ENCODE measurements at places on chromosomes 13 and 19.

GRCh38 chr13:108527844-108528243 is 101.6 kb upstream of the MYO16 start:
- no peak for DNase-seq

DNA sequence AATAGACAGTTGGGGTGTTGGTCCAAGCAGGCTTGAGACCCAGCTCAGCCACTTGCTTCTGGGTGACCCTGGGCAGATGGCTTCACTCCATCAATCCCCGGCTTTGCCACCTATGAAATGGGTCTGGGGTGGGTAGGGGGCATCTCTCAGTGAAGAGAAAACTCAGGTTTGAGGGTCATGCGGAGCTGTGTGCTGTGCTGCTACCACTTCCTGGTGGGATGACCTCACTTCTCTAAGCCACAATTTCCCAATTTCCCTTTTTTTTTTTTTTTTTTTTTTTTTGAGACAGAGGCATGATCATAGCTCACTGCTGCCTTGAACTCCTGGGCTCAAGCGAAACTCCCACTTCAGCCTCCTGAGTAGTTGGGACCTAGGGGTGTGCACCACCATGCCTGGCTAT is 4.6 kb upstream of the PLAUR start:
- no peak for DNase-seq

DNA sequence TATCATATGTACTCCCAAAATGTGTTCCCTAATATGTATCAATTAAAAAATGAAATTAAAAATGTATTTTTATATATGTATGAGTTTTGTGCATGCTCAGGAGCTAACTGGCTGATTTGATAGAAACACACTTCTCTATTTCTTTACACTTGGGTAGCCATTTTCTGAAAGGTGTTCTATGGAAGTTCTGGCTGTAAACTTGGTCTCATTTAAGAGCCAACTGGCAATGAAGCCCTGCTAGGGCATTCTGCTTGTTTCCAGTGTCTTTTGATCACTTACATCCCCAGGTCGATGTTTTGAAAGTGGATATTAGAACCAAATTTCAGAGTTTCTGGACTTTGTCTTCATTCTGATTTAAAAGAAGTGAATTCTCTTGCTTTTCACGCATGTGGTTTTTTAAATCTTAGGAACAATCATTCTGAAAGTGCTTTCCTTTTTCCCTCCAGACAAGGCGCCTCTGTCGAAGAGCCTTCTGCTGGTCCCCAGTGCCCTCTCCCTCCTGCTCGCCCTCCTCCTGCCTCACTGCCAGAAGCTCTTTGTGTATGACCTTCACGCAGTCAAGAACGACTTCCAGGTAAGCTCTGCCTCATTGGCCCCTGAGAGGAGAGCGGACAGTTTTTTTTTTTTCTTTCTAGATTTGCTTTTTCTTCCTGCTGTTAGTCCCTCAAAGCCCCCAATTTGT is 20.1 kb downstream of the GPR18 start:
- DNase-seq: no peak

DNA sequence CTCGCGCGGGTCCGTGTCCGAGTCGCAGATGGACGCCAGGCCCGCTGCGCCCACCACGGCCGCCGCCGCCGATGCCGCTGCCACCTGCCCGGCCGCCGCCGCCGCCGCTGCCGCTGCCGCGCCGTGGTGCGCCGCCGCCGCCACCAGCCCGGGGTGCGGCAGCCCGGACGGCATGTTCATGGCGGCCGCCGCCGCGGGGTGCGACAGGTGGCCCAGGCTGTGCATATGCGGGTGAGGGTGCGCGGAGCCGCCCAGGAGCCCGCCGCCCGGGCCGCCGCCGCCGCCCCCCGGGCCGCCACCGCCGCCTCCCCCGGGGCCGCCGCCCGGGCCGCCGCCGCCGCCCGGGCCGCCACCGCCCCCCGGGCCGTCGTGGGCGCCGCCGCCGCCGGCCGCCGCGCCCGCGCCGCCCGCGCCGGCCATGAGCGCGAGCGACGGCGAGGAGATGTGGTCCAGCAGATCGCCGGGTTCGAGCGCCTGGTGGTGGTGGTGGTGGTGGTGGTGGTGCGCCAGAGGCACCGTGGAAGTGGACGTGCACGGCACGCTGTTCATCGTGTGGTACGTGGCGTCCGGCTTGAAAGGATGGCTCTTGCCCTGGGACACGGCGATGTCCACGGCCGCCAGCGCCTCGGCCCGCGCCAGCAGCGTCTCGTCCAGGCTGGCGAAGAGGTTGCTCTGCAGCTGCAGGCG is 1.3 kb downstream of the POU4F1 start:
- no peak for DNase-seq

DNA sequence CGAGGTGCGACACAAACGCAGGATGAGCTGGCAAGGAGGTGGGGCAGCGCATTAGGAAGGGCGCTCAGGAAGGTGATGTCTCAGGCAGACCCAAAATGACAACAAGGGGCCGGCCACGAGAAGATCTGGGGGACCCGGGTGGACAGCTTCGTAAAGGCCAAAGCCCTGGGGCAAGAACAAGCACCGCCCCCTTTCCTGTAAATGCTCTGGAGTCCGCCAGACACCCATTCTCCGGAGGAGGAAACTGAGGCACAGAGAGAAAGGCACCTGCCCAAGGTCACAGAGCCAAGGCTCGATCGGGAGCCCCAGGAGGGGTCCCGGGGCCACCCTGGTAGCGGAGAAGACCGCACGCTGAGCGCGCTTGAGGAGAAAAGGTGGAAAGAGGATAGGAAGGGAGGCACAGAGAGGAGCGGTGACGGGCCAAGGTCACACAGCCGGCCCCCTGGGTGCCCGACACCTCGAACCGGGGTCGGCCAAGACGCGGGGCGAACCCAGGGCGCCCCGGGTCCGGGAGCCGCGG is 571 bp downstream of the SAFB2 start:
- no peak for DNase-seq

DNA sequence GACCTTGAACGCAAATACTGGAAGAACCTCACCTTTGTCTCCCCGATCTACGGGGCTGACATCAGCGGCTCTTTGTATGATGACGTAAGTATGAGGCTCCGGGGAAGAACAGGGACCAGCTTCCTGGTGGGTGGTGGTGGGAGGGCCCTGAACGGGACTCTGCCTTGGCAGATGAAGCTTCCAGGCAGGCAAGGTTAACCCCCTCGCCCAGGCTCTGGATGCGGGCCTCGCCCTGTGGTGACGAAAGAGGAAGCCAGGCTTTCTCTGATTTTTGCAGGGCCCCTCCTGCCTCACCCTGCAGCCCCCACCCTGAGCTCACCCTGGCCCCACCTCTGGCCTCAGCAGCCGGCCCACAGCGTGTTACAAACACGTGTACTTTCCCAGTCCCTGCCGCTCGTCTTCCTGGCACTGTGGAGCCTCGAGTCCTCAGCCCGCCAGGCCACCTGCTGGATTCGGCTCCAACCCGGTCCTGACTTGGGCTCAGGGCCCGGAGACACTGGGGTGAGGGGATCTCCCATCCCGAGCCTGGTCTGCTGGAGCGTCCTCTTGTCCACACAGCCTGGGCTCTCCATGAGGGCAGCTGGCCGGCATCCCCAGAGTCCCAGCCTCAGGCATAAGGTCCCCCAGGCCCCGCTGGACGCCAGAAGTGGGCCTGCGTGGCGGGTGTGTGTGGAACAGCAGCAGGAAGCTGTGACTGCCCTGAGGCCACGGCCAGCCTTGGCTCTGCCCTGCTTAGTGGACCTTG is 72.4 kb downstream of the KDM4B start:
- DNase-seq: no peak

DNA sequence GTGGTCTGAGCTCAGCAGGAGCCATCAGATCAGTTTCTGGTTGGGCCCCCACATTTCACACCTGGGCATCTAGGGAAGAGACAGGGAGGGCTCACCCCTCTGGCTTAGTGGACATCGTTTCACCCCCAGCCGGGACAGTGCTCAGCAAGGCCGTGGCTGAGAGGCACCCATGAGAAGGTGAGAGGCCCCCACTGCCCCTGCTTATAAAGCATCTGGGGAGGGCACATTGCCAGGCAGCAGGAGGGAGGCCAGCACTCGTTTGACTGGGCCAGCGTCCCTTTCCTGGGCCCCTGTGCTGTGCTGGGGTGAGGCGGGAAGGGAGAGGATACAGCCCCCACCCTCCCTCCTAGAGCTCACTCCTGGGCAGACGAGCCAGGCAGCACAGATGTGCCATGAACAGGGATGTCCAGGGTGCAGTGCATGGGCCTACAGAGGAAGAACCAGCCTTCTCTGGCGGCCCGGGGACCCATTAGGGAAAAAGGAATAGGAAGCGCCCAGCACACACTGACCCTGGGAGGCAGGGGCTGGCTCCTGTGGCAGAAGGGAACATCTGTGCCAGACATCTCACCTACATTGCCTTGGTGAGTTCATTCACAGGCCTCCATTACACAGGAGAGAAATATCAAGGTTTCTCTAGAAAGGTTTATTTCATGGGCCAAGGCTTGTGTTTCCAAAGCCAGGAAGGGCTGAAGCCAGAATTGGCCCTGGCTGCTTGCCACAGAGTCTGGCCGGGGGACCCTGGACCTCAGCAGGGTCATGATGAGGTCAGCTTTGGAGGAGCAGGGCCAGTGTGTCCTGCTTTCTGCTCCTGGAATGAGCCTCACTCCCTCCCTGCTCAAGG is 7.7 kb downstream of the AP1M1 start:
- no peak for DNase-seq

DNA sequence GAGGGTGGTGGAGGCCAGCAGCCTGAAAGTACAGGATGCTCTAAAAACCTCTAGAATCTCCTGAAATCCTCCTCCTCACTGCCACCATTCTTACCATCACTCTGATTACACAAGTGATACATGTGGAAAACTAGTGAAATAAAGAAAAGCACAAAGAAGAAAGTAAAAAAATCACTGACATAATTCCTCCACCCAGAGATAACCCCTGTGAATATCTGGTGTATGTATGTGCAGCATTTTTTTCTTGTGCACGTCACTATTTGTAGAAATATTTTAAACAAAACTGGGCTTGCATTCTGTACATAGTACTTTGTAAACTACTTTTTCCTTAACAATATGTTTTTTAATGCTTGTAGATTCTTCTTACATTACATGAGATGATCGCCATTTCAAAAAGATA is 73.2 kb downstream of the CDADC1 start:
- DNase-seq: no peak

DNA sequence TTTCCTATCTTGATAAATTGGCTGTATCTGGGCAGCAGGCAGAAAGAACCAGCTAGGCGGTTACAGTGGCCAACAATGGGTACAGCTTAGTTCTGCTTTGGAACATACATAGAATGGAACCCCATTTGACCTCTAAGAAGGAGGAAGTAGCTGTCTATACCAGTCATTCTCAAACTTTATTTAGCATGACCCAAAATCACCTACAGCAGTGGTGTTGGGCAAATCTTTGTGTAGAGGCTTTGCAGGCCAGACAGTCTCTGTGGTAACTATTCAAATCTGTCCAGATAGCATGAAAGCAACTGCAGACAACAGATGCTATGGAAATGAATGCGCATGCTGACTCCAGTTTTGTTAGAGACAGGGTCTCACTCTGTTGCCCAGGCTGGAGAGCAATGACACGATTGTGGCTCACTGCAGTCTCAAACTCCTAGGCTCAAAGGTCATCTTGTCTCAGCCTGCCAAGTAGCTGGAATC is 12.0 kb upstream of the KCNC3 start:
- DNase-seq: no peak

- DNase-seq: no peak
Observed at GRCh38 chr19:34310494-34310981, 54.5 kb upstream of the GPI start.

GRCh38 chr19:11111771-11112144 is 22.5 kb downstream of the LDLR start:
- DNase-seq: no peak
